ENCODE measurements at places on chromosomes 13 and 19.

DNA sequence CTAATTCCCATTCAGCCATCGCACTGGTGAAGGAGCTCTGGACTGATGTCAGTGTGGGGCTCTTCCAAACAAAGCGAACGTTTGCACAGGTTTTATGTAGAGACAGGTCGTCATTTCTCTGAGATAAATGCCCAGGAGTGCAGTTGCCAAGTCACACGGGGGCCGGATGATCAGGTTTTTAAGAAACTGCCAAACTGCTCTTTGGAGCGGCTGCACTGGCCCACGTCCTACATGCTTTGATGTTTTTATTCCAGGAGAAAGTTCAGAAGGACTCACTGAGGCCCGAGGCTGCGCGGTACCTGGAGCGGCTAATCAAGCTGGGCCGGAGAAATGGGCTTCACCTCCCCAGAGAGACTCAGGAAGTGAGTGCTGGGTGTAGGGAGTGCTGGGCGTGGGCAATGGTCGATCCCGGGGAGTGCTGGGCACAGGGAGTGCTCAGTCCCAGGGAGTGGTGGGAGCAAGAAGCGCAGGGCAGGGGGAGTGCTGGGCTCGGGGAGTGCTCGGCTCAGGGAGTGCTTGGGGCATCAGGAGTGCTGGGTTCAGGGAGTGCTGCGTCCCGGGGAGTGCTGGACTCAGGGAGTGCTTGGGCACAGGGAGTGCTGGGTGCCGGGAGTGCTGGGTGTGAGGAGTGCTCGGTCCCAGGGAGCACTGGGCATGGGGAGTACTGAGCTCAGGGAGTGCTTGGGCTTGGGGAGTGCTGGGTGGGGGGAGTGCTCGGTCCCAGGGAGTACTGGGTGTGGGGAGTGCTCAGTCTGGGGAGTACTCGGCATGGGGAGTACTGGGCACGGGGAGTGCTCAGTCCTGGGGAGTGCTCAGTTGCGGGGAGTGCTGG is 10.7 kb downstream of the THOP1 start:
- no peak for DNase-seq

DNA sequence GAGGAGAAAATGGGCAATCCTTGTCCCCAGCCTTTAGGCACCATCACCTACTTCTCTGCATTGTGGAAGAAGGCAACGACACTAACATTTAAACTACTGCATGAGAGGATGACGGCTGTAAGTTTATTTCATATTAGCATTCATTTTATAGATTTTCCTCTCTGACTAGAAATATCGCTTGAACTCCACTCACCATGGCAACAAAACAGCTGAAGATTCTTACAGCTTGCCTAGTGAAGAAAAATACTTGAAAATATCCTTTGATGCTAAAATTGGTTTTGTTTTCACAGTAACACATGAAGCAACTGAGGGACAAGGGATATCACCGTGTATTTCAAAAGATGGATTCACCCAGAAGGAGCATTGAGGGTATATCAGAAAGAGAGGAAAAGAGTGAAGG is 284.3 kb downstream of the LIG4 start:
- DNase-seq: no peak

DNA sequence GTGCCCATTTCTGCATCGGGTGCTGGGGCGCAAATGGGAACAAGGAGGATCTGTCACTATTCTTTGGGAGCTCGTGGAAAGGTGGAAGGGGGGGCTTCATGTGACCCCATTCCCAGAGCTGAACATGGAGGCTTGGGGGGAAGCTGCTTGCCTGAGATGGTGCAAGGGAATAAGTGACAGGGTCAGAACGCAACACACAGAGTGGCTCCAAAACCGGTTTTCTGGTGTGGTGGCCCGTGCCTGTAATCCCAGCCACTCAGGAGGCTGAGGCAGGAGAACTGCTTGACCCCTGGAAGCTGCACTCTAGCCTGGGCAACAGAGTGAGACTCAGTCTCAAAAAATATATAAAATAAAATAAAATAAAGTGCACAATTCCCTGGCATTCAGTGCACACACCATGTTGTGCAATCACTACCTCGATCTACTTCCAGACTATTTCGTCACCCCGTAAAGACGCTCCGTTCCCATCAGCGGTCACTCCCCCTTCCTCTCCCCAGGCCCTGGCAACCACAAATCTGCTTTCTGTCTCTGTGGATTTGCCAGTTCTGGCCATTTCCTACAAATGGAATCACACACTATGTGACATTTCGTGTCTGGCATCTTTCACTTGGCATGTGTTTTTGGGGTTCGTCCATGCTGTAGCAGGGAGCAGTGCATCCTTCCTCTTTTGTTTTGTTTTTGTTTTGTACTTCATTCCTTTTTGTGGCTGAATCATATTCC is 18.2 kb upstream of the COMP start:
- DNase-seq: peak; percentile 91

GRCh38 chr13:33958964-33959363 is 141.0 kb downstream of the RFC3 start:
- no peak for DNase-seq

DNA sequence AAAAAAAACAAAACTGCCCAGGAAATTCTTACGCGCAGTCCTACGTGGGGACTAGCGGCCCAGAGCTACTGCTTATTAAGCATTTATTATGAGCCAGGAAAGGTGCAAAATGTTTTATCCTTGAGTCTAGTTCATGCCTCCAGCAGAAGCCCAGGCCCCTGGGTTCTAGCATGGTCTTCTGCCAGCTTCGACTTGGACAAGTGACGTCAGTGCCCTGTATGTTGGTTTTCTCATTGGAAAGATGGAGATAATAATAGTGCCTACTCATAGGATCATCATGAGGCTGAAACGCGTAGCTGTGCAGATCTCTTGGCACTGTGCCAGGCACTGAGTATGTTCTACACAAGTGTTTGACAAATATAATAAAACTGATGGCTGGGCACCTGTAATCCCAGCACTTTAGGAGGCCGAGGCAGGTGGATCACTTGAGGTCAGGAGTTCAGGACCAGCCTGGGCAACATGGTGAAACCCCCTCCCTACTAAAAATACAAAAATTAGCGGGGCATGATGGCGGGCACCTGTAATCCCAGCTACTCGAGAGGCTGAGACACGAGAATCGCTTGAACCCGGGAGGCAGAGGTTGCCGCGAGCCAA is 12.4 kb upstream of the SULT2B1 start:
- DNase-seq: no peak

GRCh38 chr19:10316229-10317044 is 622 bp upstream of the FDX2 start:
- no peak for DNase-seq

- no peak for DNase-seq
Observed at GRCh38 chr13:50783717-50784290, 59.7 kb downstream of the DLEU7 start.

DNA sequence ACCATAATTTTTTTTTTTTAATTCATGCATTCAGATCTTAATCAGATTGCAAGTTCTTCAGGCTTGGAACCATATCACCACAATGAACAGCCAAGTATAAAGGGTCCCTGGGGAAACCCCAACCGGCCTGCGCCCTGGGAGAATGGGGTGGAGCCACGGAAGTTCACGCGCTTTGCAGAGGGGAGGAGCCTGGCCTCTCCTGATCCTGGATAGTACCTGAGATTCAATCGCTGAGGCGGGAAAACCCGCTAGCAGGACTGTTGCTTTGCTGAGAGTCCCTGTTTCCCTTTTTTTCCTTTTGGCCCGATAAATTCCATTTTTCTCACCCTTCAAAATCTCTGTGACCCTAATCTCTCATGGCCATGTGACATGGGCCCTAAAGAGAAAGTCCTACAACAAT is 385.1 kb downstream of the IRS2 start:
- DNase-seq: no peak

- DNase-seq: peak; percentile 81
Observed at GRCh38 chr13:113936166-113936965, 37.5 kb downstream of the C13orf46 start.

DNA sequence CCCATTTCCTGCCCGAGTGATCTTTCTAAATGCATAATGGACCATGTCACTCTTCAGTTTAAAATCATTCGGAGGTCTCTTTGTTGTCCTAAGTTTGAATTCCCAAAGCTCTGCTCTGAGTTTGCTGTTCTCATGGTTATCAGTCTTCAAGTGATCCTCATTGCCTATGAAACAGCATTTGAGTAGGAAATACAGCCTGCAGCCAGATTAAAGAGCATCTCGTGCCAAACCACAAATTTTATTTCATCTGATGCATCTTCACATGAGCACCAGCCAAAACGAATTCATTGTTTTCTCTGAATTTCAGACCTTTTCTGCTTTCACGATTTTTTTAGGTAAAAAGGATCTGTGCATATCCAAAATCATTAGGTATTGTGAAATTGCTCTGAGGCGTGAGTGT is 299.6 kb downstream of the TDRD3 start:
- DNase-seq: no peak

GRCh38 chr13:88085036-88085435 is 413.9 kb downstream of the SLITRK5 start:
- no peak for DNase-seq

DNA sequence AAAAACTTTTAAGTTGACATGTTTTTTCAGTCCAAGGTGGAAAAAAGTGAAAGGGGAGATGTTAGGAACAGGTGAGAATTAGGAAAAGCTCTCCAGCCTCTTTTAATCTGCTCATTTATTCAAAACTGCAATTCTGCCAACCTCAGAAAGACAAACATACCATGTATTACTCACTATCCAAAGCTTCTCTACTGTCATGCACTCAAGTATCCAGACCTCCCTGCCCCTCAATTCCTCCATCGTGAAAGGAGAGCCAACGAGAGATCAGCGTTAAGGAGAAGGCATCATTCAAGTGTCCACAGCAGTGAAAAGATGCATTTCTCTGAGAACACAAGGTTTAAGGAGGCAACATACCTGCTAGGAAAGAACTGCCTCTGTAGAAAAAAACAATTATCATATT is 24.5 kb downstream of the DIAPH3 start:
- no peak for DNase-seq

- no peak for DNase-seq
Observed at GRCh38 chr13:54206626-54207025, 1178.0 kb downstream of the OLFM4 start.

DNA sequence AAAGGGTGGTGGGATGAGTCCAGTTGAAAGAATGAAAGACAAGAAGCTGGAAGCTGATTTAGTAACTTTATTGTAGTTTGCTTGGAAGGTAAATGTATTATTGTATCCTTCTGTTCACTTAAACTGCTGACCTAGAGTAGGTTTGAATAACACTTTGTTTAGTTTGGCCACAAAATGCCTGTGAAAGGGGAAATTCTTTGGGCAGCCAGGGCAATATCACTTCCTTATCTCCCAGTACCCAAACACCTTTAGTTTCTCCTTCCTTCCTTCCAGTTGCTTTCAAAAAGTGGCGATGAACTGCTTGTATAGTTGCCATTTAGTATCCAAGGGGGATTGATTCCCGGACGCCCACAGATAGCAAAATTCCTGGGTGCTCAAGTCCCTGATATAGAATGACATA is 120.1 kb downstream of the PAN3 start:
- no peak for DNase-seq

GRCh38 chr13:68428292-68428691 is 1198.2 kb upstream of the PCDH9 start:
- no peak for DNase-seq

GRCh38 chr19:33819880-33820781 is 23.5 kb downstream of the KCTD15 start:
- peak; percentile 95 for DNase-seq

DNA sequence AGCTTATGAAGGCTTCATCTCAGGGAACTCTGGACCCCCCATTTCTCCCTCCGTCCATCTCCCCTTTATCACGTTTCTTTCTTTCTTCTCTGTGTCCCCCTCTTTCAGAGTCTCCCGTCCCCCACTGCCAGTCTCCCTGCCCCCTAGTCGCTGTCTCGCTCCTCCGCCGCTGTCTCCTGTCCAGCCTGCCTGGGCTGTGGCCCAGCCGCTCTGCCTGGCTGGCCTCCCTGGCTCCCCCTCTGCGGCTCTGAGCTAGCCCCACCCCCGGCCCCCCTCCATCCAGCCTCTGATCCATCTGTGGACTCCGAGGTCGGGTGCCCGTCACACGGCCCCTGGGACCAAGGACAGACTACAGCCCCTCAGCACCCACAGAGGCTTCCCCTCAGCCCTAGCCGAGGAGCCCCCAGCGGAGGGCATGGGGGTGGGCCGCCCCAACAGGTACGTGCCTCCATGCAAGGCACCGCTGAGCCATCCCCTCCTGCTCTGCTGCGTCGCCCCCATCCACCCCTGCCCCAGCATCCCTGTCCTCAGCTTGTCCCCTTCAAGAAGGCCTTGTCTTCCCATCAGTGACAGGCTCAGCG is 1.1 kb upstream of the KCNJ14 start:
- no peak for DNase-seq

DNA sequence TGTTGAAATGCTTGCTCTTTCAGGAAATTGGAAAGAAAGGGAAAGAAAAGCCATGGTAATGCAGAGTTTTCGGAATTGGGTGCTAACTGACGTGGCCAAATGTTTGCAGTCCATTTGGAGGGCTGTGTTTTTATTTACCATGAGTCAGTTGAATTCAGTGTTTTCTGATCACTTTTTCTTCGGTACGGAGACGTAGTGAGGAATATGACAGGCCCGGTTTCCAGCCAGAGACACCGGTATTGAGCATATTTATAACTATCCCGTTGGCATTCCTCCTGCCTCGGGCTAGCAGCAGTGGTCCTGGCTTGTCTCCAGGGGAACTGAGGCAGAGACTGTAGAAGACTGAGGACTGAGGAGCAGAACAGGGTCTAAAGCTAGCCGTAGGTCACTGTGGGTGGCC is 1.0 kb downstream of the CDC16 start:
- no peak for DNase-seq

- no peak for DNase-seq
Observed at GRCh38 chr13:41543664-41544300, 86.4 kb downstream of the RGCC start.

GRCh38 chr13:30744056-30744680 is 8.8 kb downstream of the ALOX5AP start:
- DNase-seq: no peak

DNA sequence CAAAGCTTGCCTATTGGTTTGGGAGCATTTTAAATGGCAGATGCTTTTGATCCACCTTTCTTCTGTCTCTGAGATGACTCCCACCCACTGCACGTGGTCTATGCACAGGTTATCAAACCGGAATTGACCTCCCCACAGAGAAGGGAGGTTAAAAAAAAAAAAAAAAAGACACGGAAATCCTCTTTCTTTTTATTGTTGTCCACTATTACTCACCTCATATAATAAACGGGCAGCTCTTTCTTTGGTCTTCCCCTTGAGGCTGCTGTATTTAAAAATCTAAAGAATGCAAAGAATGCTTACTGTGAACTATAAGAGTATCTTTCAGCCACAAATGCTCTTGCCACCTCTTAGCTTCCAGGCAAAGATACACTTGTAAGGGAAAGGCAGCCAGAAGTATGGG is 329.7 kb downstream of the NDFIP2 start:
- DNase-seq: no peak

DNA sequence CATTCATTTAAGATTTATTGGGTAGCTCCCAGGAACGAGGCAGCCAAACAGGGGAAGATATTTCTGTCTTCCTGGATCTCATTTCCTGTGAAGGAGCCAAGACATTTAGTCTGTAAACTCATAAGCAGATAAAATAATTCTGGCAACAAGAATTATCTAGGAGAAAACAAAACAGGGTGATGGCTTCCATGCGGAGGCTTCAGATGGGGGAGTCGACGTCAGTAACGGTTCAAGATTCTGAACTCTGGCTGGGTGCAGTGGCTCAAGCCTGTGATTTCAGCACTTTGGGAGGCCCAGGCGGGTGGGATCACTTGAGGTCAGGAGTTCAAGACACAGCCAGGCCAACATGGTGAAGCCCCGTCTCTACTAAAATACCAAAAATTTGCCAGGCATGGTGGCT is 1.3 kb downstream of the GNA15 start:
- DNase-seq: no peak

- no peak for DNase-seq
Observed at GRCh38 chr19:12000152-12000981, 35.1 kb downstream of the ZNF433 start.

- DNase-seq: no peak
Observed at GRCh38 chr13:49791315-49791710, 1.2 kb downstream of the KPNA3 start.

Measured in posterior vena cava (tissue), 2 donors.